ENCODE measurements at places on chromosomes 16 and 17. TPM values are rescaled to one million over a fixed set of nuclear protein-coding genes. Genes with fewer than 3 reads are reported as not detected.
A peak's percentile ranks its signal among the peaks of the same experiment; 100 is the strongest.

GRCh38 chr17:10683853-10684252 lies 13.5 kb downstream of the SCO1 start:
- ATAC-seq: no peak

DNA sequence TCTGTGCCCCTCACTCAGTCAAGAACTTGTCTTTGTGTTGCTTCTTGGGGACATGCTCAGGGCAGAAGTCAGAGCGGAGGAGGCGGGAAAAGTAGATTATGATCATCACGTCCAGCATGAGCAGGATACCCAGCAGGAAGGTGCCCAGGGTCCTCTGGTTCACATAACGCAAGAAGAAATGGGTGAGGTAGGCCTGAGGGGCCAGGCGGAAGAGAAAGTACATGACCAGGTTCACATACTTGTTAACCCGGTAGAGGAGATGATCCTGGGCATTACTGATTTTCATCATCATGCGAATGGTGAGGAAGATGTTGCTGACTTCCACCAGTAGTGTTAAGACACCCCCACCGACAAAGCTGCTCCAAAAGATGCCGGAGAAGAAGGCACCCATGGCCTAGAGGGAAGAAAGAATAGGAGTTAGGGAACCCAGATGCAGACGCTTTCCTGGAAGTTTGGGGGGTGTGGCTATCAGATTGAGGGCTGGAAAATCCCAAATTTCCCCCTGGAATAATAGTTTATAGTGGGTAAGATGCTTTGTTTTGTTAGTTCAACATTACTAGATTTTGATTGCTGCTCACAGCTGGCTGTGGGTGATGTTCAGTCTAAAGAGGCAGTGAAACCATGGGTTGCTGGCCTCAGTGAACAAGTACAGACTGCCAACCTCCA lies 1.4 kb downstream of the TLCD1 start:
- ATAC-seq: no peak

- ATAC-seq: no peak
Measured at GRCh38 chr16:709566-710499, 4.2 kb upstream of the FBXL16 start.

- ATAC-seq: no peak
Measured at GRCh38 chr16:75452464-75453190, 11.9 kb downstream of the TMEM170A start.

DNA sequence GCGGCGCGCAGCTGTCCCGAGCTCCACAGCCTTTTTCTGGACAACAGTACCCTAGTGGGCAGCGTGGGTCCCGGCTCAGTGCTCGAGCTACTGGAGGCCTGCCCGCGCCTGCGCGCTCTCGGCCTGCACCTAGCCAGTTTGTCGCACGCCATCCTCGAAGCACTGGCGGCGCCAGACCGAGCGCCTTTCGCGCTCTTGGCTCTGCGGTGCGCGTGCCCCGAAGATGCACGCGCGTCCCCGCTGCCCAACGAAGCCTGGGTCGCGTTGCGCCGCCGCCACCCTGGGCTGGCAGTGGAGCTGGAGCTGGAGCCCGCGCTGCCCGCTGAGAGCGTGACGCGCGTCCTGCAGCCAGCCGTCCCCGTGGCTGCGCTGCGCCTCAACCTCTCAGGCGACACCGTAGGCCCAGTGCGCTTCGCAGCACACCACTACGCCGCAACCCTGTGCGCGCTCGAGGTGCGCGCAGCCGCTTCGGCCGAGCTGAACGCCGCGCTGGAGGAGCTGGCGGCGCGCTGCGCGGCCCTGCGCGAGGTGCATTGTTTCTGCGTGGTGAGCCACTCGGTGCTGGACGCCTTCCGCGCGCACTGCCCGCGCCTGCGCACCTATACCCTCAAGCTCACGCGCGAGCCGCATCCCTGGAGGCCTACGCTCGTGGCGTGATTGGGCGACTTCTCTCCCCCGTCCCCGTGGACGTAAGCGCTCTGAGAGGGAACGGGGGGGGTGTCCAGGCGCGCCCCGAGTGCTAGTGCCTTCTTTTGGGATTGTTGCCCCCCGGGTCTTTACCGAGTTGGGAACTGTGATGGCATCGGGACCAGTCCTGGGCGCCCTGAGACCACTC lies 1.2 kb upstream of the HSF4 start:
- ATAC-seq: peak; percentile 50

DNA sequence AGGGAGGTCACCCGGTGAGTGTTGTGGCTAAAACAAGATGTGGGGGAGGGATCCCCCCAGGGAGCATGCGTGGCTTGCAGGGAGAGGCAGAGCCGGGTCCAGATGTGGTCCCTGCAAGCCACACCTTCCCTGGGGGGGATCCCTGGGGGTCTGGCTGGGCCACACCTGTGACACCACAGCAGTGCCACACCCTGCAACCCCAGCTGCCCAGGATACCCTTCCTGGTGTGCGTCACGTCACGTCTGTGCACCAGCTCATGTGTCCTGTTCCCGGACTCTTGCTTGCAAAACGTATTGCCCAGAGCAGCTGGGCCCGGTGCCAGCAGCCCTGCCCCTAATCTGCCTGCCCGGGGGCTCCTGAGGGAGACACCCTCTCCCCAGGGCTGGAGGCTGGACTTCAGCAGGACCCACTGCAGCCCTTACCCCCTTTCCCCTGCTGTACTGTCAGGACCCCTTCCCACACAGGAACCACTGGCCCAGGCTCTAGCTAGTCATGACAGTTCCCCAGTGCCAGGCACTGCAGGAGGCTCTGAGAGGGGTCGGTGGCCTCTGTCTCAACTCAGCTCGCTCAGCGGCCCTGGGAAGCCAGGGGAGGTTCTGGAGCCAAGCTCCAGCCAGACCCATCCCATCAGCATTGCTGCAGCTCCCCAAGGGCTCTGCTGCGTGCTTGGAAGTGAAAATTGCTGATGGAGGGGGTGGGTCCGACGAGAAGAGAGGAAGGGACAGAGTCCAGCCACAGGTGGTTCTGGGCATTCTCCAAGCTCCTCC lies 25.8 kb upstream of the ACSF3 start:
- ATAC-seq: no peak

Gene GPRC5C
- 14.1 TPM for total RNA-seq

GRCh38 chr16:88764913-88765349 lies 20.1 kb downstream of the PIEZO1 start:
- no peak for ATAC-seq

Gene TBC1D26
- 0.08 TPM for total RNA-seq

Gene IRF8
- total RNA-seq: 4.2 TPM

- peak; percentile 50 for ATAC-seq
Measured at GRCh38 chr16:86575754-86576557, 2.4 kb upstream of the FOXL1 start.

Gene CIITA
- 9.7 TPM for total RNA-seq

GRCh38 chr16:85064186-85064585 lies 36.6 kb downstream of the KIAA0513 start:
- ATAC-seq: no peak

DNA sequence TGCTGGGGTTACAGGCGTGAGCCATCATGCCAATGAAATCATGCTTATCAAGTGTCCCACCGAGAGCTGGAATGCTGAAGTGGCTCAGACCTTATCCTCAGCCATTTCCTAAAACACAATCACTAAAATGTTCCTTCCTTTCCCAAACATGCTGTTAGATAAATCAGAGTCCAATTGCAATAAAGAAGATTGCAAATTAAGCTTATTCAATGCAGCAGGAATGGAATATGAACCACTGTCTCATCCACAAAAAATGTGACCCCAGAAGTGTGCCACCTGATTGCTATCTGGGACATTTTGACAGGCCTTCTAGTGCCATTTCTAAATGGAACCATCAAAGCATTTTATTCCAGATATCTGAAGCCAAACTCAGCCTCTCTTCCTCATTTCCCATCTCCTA lies 205.5 kb upstream of the CDH11 start:
- ATAC-seq: no peak

Gene KRT31
- total RNA-seq: not detected

DNA sequence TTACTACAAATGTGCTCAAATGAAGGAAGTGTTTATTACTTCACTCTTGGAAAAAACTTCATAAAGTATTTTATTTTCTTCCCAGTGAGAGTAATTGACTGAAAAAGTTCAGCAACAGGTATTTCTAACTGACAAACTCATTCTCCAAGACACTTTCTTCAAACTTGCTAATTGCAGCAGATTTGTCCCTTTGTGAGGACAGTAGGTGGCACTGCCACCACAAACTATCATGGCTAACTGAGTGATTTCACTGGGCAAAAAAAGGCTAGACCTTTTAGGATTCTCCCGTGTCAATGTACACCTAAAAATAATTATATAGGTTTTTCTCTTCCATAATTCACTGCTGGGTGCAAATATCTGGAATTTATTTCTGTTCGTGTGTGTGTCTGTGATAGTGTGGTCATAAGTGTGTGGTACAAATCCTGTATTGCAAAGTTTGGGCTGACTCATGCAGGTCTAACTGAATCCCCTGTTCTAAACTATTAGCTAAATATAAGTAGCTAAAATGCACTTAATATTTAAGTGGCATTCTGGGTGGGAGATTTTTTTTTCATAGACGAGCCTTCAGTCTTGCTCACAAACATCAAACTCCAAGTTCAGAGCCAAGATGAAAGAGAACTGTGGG lies 3.9 kb downstream of the HS3ST3A1 start:
- no peak for ATAC-seq

DNA sequence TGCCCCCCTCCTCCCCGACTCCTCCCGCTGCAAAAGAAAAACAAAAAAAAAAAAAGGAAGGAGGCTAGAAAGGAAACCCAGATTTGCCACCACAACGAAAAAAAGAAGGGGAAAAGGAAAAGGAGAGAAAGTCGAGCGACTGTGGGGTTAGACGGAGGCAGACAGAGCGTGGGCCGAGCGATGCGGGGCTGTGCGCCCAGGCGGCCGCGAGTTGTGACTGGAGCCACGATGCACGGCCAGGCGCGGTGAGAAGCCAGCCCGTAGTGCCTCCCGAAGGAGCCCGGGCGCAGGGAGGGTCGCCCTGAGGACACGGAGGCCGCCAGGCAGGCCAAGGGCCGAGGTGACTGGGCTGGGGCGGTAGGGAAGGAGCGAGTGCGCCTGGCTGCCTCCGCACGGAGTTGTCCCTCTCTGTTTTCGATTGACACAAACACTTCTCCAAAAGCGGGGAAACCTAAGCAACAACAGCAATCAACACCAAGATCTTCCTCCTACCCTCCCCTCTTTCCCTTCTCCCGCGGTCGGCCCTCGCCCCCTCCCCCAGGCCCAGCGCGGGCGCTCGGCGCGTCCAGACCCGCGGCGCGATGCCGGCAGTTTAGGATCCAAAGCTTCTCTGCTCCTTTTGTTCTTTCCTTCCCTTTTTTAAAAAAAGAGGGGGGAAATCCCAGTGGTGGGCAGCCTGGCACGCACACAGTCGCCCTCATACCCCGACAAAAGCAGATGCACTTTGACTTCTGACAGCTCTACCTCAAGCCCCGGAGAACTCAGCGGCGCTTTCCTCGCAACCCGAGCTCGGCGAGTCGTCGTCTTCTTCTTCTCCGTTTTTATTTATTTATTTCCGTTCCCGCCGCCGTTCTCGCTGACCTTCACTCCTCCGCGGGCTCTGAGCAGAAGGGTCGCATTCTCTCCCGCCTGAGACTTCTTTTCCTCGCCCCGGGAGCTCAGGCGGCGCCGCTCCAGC lies at the start of gene LHX1:
Gene LHX1 (plus strand): TSS at position 475 of the 958 bp plus-strand sequence. CDS start 723 bp downstream, outside the sequence.
- ATAC-seq: no peak

DNA sequence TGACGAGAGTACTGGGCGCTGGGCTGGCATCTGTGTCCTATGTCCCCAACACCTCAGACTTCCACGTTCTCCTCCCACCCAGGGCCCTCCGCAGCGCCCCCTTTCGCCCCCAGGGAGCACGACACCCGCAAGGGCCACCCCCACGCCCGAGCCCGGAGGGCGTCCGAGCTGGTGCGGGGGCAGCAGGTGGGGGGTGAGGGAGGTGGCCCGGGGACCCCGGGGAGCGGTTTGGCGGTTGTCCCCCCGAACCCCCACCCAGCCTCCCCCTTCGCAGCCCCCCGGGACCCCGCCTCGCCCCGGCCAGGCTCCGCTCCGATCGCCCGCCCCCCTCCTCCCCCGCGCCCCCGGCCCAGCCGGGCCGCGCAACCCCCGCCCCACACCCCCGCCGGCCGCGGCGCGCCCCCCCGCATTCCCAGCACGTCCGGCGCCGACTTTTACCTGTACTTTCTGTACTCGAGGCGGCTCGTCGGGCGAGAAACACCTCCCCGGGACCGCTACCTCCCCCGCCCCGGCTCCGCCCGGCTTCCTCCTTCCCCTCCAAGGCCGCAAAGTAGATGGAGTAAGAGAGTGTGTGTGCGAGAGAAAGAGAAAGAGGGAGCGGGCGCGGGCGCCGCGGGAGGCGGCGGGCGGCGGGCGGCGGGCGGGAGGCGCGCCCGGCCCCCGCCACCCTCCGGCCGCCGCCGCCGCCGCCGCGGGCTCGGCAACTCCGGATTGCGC lies 901 bp downstream of the CDYL2 start:
- ATAC-seq: no peak

Gene CETP
- 1.6 TPM for total RNA-seq

DNA sequence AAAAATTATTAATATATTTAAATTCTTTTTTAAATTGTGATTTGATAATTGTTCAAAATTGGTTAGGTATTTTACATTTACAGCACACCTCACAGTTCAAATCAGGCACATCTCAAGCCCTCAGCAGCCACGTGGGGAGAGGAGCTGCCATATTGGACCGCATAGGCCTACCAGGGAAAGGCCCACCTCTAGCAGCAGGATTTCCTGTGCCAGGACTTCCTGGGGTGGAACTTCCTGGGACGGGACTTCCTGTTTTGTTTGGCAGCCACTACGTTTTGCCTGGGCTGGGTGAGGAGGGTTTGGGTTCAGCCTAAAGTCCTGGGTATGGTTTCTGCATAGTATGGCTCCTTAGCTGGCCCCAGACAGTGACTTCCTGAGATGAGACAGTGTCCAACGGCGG lies 298.5 kb upstream of the FOXF1 start:
- ATAC-seq: no peak

DNA sequence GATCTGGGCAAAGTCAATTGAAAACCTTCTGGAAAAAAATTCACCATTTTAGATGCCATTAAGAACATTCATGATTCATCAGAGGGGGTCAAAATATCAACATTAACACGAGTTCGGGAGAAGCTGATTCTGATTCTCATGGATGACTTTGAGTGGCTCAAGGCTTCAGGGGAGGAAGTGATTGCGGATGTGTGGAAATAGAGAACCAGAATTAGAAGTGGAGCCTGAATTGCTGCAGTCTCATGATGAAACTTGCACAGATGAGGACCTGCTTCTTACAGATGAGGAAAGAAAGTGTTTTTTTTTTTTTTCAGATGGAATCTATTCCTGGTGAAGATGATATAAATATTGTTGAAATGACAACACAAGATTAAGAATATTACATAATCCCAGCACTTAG lies 12.9 kb downstream of the ITGAX start:
- ATAC-seq: no peak

Gene CBFA2T3
- total RNA-seq: 1.4 TPM

DNA sequence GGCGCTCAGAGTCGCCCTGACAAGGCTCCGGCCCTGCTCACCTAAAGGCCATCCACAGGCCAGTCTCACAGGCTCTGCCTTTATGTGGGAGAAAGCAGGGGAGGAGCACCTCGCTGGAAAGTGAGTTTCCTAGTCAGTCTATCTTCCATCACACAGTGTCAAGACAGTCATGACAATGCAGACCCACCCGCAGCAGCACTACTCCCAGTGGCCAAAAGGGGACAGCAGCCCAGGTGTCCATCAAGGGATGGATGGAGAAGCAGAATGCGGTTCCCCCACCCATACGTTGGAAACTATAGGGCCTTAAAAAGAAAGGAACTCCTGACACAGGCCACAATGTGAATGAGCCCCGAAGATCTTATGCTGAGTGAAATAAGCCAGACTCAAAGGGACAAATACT lies 226.8 kb downstream of the ENGASE start:
- ATAC-seq: no peak

Data from gastroesophageal sphincter (tissue), 4 donors.